ENCODE measurements at places on chromosomes 7 and 10. TPM values are rescaled to one million over a fixed set of nuclear protein-coding genes. Genes with fewer than 3 reads are reported as not detected.

The HABP2 gene
- total RNA-seq, result not detected

The CTAGE8 gene
- 0.08 TPM for total RNA-seq

The PVRIG gene
- not detected for total RNA-seq

The EPHB6 gene
- 4.4 TPM for total RNA-seq

The CACNB2 gene
- 38.1 TPM for total RNA-seq

The MKI67 gene
- 1.2 TPM for total RNA-seq

The EIF4H gene
- 159 TPM for total RNA-seq

The UCMA gene
- not detected for total RNA-seq

The SPRN gene
- not detected for total RNA-seq

The ELN gene
- 51.6 TPM for total RNA-seq

Measured in left ventricle myocardium inferior (tissue), 1 donor.